ENCODE measurements at places on chromosomes 4 and X.

GRCh38 chr4:5804656-5805055, 88.2 kb downstream of the CRMP1 start:
- DNase-seq = no peak

DNA sequence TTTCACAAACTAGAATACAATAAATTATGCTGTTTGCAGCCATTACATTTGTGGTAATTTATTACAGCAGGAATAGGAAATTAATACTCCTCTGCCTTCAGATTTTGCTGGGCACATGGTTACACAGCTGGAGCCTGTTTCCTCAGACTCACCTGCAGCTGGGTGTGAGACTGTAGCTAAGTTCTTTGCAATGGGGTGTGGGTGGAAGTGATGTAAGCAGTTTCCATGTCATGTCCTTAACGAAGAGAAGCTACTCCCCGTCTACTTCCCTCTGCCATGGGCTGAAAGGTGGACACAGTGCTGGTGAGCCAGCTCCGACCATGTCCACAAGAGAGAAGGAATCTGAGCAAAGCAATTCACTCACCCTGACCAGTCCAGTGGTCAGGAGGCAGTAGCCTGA, 18.2 kb downstream of the SH3KBP1 start:
- DNase-seq = no peak

DNA sequence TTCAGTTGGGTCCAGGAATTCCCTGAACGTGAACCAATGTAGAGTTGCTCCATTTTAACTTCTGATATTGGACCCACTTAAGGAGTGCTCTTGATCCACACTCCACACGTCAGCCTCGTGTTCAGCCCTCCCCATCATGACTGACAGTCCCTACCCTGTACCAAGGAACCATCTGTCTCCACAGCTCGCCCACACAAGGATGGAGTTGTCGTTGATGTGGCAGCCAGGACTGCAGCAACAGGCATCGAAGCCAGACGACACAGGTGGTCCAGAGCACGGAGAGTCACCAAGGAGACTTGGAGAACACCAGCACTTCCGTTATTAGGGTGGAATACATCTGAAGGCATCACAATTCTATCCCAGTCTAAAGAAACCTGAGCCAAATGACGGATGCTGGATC, 472.1 kb upstream of the NR3C2 start:
- no peak for DNase-seq

DNA sequence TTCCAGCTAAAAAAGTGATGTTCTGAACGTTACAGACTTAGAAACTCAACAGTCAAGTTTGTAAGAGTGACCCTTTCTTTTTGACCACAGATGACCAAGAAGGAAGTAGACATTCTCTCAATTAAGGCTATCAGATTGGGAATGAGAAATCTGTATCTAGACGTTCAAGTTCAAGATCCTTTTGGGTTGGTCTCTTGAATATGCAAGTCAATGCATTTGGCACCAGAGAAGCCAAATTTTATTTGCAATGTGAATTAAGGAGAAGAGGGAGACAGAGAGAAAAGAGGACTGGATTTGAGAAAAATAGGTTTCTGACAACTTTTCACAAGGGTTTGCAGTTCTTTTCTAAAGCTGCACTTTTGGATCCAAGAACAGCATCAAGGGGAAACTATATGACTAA, 17.5 kb upstream of the SULT1E1 start:
- DNase-seq = no peak

DNA sequence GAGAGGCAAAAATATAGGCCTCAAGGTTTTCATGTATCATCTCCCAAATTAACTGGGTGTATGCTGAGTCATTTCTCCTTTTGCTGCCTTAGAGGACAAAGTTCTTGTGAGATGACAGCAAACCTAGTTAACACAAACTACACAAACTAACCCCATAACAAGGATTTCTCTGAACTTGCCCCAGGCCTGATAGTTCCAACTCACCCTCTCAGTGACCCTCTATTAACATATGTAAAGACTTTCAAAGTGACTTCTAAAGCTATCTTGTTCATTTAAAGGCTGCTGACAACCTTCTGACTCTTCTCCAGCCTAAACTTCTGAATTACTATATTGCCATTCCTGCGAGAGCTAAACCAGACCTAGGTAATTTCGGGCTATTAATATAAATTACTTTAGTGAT, 43.2 kb upstream of the CCDC149 start:
- no peak for DNase-seq
